ENCODE measurements at places on chromosomes 5 and 9.

DNA sequence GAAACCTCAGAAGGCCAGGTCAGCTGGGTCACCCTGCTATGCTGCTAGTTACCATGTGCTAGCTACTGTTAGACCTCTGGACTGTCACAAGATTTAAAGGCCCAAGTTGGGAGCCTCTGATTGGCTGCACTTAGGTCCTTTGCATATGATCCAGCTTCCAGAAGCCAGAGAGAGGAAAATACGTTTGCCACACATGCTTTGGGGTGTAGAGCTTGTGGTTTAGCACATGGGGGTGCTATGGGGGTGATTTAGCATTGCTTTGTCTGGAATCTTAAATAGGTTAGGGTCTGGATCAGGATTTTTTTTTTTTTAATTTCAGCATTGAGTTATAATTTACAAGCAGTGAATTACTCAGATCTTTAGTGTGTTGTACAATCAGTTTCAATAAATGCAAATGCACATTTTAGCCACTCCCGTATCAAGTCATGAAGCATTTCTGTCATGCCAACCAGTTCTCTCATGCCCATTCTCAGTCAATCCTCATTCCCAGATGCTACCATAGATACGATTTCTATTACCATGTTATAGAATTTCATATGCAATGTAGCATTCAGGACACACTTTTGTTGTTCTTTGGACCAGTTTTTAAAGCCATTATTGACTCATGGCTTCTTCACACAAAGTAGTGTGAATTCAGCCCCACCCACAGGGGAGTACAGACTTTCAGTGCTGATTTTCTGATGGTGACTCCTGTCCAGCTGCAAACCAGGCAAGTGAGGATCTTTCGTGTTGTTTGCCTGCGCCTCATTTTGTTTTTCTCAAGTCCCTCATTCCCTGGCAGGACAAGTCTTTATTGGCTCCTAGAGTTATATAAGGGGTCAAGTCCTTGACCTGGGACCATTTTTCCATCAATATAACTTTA is 250.4 kb downstream of the LRRC70 start:
- no peak for DNase-seq

DNA sequence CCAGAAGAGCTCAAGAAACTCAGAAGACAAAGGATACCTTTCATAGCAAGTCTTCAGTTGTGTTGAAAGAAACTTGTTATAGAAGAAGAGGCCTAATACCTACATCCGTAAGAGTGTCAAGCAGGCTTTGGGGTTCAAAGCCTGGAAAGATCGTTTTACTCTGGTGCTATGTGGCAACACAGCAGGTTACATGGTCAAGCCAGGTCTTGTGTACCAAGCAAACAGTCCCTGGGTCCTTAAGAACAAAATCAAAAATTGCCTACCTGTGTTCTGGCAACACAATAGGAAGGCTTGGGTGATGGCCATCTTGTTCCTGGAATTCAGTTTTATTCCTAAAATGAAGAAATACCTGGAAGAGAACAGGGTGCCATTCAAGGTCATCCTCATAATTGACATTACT is 32.0 kb upstream of the LRRC19 start:
- DNase-seq, result no peak

DNA sequence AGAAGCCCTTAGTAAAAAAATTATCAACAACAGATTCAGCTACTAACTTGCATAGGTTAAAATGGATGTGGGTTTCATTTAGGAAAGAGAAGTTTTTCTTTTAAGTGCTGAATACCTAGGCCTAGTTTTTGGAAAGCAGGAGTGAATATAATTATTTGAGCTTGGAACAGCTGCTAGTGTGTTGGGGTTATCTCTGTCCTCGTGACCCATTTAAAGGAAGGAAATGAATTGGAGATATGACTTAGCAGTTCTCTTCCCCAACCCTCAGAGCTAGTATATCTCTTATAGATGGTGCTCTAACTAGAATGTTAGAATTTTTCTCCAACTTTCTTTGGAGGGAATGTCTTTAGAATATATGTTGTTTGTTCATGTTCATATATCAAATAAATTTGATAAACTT is 38.6 kb downstream of the ZNF366 start:
- DNase-seq, result no peak

DNA sequence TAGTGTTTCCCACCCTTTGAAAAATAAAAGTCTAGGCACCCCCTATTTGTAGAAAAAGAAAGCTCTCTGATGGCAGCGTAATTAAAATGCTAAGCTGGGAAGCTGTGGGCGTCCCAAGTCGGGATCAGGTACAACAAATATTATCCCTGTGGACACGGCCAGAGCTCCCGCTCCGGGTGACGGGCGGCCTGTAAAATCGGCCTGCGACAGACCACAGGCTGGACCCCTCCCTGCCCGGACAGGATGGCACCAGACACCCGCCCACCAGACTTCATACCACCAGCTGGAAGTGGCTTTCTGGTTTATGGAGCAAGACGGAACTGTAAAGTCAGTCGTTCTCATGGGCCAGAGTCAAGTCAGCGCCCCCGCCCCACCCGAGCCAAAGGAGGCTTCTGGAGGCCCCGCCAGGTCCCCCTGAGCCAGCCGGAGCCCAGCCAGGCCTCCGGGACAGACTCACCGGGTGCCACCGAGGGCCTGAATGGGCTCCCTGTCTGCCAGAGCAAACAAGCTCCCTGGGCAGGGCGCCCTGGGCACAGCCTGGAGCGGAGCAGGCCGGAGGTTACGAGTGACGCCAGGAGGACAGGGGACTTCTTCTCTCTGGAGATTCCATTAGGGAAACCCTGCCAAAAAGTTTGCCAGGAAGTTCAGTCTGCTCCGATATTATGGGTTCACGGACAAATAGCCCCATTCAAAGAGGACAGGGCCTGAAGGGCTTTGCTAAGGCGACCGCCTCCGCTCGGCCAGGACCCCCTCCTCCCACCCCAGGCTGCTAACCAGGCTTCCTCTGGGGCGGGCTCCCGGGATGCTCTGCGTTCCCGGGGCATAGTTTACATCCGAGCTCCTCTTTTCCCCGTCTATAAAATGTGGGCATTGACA is 173.7 kb downstream of the ERCC6L2 start:
- no peak for DNase-seq

DNA sequence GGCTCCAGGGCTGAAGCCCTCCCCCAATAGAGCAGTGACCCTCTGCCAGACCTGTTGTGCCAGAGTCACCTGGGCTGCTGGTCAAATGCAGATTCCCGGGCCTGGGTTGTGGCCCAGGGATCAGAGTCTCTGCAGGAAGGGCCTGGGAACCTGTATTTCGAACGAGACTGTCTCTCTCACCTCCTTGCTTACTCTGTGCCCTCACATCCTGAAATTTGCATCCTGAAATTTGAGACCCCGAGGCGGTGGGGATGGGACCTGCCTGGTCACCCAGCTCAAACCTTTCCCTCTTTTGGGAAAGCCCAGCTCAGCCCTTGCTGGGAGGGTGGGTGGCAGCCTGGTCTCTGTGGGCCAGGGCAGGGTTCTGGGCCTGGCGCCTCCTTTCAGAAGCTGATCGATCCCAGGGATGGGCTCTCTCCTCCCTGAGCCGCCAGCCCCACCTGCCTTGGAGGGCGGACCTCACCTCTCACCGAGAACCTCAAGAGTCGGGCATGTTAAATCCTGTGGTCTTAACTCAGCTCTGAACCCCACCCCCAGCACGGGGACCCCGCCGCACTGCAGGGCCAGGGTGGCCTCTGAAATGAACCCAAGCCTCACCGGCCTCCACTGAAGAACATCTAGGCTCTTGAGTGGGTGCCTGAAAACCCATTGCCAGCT is 44.0 kb upstream of the IER5L start:
- DNase-seq, result no peak

- DNase-seq, result no peak
Observed at GRCh38 chr5:179766021-179766725, 27.6 kb upstream of the LTC4S start.

DNA sequence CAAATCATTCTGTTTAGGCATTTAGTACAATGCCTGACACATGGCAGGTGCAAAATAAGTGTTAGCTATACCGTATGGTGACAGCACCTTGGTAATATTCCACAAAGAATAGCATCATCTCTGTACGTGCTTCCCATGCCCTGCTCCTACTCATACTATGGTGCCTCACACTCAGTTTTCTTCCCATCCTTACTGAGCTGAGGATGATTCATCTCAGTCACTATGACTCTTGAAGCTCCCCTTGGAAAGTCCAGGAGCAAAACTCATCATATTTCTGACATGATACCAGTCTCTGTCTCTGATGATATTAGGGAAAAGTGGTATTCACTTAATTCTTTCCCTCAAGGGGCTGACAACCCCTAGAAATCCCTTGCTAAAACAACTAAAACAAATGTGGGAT is 423.3 kb downstream of the EFNA5 start:
- DNase-seq, result no peak

GRCh38 chr9:37971691-37972090 is 67.8 kb upstream of the SLC25A51 start:
- no peak for DNase-seq

GRCh38 chr9:91494751-91495150 is 71.1 kb upstream of the NFIL3 start:
- DNase-seq, result no peak

DNA sequence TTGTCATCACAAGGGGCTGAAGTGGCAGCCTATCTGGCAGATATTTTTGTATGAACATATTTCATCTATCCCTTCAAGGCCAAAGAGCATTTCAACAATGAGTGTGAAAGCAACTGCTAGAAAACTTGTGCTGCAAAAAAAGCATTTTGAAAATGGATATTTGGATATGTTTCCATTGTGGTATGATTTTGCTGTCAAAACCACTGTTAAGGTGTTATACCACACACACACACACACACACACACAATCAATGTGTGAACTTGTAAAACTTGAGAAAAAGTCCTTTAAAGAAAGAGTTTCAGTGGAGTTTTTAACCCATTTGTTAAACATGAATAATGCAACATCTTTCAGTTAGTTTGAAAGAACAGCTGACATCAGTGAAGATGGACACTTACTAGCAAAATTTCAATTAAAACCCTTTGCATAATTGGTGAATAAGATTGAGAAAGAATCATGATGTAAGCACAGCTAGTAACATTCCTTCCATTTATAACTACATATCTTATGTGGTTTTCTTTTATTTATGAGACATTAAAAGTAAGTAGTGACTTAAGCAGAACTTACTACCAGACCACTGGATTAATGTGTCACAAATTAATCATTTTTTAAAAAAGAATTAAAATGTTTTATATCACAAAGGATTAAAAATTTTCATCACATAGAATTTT is 182.6 kb upstream of the GNA14 start:
- DNase-seq, result no peak

DNA sequence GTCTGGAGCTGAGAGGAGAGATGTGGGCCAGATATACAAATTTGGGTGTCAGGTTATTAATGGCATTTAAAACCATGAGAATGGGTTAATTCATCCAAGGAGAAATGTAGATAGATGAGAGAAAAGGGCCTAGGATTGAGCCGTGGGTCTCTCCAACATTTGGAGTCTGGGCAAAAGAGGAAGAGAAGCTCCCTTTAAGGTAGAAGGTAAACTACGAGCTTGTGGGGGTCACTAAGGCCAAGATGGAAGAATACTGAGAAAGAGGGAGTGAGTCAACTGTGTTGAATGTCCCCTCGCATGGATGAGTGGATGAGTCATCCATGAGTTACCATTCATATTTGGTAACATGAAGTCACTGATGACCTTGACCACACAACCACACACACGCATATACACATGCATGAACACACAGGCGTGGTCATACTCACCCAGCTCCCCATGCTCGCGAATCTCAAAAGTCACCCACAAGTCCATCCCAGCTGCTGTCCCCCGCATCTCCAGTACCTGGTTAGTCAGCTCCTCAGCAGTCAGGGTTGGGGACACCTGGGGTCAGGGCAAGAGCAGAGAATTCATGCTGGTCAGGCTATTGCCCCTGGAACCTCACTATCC is 6.8 kb upstream of the FCHSD1 start:
- DNase-seq, result no peak

GRCh38 chr5:118791926-118792734 is 196.2 kb downstream of the DTWD2 start:
- DNase-seq, result no peak

DNA sequence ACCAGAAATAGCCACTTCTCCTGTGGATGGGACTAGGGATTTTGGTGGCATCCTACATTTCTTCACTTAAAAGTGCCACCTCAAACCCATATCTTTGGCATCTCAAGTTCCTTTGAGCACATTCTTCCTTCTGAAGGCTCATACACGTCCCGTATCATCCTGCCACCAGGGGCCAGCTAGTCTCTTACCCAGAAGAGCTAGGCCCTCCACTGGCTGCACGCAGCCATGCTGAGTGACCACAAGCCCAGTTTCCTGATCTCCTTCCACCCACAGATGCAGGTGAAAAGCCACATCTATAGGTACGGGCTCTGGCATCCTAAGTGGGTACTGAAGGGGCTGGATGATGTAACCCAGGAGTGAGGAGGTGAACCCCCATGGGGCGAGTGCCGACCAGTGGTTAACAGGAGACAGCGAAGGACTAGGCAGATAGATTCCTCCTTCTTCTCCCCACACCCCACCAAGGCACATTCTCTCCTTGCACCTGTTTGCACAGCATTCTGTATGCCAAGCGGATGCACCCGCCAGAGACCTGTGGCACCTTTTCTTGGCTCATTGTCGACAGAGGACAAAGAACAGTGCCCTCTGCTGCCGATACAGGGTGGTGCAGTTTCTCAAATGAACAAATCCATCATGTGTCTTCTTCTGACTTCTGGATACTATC is 14.4 kb upstream of the SCGB3A1 start:
- peak; percentile 40 for DNase-seq

- no peak for DNase-seq
Observed at GRCh38 chr5:79284846-79285245, 48.9 kb downstream of the JMY start.

GRCh38 chr9:108643731-108644510 is 211.9 kb downstream of the ACTL7B start:
- no peak for DNase-seq

DNA sequence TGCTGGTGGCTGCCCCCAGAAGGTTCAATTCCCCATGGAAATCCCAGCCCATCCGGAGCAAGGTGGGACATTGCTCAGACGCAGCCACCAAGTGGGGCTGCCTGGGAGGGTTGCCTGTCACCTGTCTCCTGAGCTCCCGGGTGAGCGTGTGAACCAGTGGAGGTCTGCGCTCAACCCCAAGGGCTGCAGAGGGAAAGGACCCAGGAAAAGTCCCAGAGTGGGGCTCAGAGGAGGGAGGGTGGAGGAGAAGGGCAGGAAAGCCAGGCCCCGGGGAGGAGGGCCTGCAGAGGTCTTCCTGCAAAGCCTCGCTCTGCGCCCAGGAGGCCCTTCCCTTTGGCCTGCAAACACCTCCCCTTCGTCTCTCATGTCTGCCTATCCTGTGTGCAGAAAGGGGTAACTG is 119.5 kb upstream of the SARDH start:
- no peak for DNase-seq

DNA sequence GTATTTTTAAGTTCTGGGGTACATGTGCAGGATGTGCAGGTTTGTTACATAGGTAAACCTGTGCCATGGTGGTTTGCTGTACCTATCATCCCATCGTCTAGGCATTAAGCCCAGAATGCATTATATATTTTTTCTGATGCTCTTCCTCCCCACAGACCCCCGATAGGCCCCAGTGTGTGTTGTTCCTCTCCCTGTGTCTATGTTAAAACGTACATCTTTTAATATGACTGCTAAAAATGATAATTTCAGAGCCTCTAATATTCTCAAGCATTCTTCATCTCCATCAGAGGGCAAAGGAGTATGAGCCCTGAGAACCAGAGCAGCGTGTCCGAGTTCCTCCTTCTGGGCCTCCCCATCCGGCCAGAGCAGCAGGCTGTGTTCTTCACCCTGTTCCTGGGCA is at the start of gene OR1J2:
OR1J2 (plus strand) TSS at position 301 of the 400 bp plus-strand sequence; CDS start at position 301, 0 bp downstream.
- DNase-seq, result no peak

Measured in stimulated activated CD8-positive, alpha-beta memory T cell treated with anti-CD3 and anti-CD28 coated beads, Interleukin-15, amount 100 ng/mL, for 24 hours (primary cell).